T-cell (primary cell): ENCODE measurements at places on chromosomes 2 and 18. TPM values are rescaled to one million over a fixed set of nuclear protein-coding genes. Genes with fewer than 3 reads are reported as not detected.

DNA sequence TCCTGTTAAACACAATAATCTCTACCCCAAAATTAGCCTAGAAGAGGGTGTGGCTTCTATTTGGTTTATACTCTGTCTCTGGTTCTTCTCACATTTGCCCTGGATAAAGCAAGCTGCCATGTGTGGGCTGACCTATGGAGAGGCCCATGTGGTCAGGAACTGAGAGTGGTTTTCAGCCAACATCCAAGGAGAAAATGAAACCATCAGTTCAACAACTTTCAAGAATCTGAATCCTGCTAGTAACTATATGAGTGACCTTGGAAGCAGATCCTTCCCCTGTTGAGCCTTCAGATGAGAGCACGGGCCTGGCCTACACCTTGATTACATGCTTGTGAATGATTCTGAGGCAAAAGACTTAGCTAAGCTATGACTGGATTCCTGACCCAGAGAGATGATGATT, 11.5 kb upstream of the TRIB2 start:
- H3K4me3 ChIP-seq: no peak overlapping the region
- H3K4me1 ChIP-seq: peaks cover 47% of the 10 kb centered on the region
- H3K27ac ChIP-seq: peak overlapping the region; percentile 29
- no peak for DNase-seq
- H3K36me3 ChIP-seq: no peaks in the 10 kb centered on the region

GRCh38 chr2:149799013-149799705, 211.6 kb upstream of the MMADHC start:
- no peaks in the 10 kb centered on the region for H3K27me3 ChIP-seq
- no peaks in the 10 kb centered on the region for H3K4me1 ChIP-seq
- H3K27ac ChIP-seq: no peak overlapping the region
- no peaks in the 10 kb centered on the region for H3K36me3 ChIP-seq
- DNase-seq: no peak

DNA sequence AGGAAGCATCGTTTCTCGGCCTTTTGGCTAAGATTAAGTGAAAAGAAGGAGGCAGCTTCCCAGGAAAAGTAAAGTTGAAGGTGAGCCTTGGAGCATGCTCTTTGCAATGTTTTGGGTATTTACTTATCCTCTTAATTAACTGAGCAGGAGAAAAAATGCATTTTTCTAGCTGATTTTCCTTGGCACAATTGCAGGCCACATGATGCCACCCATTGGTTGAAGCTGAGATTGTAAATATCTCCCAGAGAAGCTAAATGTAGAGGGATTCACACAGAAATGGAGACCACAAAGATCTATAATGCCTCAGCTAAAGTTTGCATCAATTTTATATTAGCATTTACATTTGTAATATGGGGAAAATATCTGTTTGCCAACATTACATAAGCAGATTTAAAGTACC, 294.1 kb downstream of the KCNS3 start:
- DNase-seq: no peak
- no peaks in the 10 kb centered on the region for H3K4me1 ChIP-seq
- H3K27ac ChIP-seq: no peak overlapping the region
- H3K27me3 ChIP-seq: no peaks in the 10 kb centered on the region
- H3K4me3 ChIP-seq: no peak overlapping the region

GRCh38 chr2:26630235-26630634, 10.9 kb downstream of the CIB4 start:
- DNase-seq: no peak
- no peak overlapping the region for H3K27ac ChIP-seq
- no peaks in the 10 kb centered on the region for H3K36me3 ChIP-seq
- H3K4me3 ChIP-seq: no peak overlapping the region

DNA sequence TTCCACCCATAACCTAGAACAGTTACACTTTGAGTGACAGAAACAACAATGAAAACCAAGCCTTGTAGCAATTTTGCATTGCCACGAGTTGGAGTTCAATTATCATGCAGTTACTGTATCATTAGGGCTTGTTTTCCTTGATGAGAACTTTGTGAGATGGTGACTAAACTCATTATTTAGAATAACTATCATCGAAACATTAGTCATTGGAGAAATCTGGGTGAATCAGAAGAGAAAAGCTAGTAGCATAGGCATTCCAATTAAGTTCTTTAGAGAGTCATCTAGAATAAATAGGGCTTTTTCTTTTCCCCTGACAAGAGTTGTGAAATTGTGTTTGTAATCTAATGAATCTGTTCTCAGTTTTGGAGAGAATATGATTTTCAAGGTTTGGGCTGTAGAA, 122.8 kb upstream of the DOCK10 start:
- H3K27ac ChIP-seq: no peak overlapping the region
- H3K36me3 ChIP-seq: no peaks in the 10 kb centered on the region
- no peak overlapping the region for H3K4me3 ChIP-seq
- H3K4me1 ChIP-seq: no peaks in the 10 kb centered on the region

DNA sequence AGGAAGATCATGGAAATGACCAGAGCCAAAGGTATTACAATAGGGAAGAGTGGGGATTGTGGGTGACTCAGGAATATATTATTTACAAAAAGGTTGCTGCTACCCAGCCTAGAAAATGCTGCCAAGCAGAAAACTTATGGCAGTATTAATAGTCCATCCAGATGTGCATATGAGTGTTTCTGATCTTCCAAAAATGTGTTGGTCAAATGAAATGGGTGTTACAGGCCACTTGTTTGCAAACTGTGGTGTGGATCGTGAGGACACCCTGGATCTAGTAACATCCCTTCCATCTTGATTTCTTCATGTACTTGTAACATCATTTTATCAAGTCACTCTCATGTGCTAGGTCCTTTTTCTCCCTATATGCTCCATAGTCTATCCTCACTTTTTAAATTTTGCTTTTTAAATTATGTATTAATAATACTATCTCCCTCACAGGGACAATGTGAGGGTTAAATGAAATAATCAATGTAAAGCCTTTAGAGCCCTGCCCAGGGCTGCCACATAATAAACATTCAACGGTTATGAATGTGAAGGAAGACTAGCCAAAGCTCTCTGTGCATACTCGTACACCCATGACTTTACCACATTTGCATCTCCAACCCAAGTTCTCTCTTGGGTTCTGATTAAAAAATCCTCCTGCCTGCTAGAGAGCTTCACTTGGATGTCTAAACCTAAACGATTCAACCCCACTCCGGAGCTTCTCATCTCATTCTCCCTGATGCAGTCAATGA, 18.5 kb downstream of the CD226 start:
- no peak for DNase-seq

GRCh38 chr2:72900191-72900825, 13.1 kb downstream of the SPR start:
- no peaks in the 10 kb centered on the region for H3K4me1 ChIP-seq
- no peak overlapping the region for H3K27ac ChIP-seq
- H3K36me3 ChIP-seq: no peaks in the 10 kb centered on the region
- DNase-seq: no peak
- H3K4me3 ChIP-seq: no peak overlapping the region

DNA sequence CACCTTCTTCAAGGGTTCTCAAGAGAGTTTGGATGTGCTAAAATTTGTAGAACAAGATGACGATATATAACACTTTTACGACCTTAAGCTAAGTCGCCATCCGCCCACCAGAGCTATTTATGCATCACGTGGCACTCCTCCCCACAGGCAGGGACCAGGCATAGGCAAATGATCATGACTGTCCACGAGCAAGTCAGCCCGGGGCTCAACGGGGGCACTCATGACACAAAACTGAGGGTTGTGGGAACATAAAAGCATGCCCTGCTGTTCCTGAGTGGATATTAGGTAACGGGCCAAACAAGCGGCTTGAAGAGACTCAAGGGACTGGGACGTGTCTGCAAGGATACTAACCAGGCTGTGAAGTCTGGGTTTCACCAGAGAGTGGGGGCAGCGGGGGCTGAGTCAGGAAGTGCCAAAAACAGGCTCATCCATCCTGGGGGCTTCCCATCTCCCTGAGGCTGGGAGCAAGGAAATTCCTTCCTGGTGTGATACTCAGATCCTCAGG, 58.1 kb downstream of the FAM178B start:
- H3K4me1 ChIP-seq: peaks cover 5% of the 10 kb centered on the region
- H3K4me3 ChIP-seq: no peak overlapping the region
- no peak overlapping the region for H3K27ac ChIP-seq
- DNase-seq: no peak

- no peak overlapping the region for H3K27ac ChIP-seq
- no peaks in the 10 kb centered on the region for H3K4me1 ChIP-seq
- no peaks in the 10 kb centered on the region for H3K27me3 ChIP-seq
- H3K4me3 ChIP-seq: no peak overlapping the region
These were observed 159.2 kb upstream of the DTNA start for GRCh38 chr18:34550902-34551301.

DNA sequence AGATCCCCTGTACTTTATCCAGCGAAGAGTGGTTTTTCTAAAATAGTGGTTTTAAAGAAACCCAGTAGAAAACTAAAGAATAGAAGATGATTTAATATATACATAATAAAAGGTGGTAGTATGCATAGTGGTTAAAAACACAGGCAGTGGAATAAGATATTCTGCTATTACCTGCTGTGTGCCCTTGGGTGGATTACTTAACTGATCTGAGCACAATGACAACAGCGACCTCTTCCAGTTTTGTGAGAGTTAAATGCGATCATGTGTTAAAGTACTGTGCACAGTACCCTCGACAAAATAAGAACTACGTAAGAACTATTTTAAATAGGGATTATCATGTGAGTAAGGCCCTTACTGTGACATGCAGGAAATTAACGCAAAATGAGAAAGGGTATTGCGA, 30.0 kb upstream of the CHMP1B start:
- H3K36me3 ChIP-seq: no peaks in the 10 kb centered on the region
- no peak overlapping the region for H3K4me3 ChIP-seq
- H3K27ac ChIP-seq: no peak overlapping the region
- no peaks in the 10 kb centered on the region for H3K4me1 ChIP-seq

DNA sequence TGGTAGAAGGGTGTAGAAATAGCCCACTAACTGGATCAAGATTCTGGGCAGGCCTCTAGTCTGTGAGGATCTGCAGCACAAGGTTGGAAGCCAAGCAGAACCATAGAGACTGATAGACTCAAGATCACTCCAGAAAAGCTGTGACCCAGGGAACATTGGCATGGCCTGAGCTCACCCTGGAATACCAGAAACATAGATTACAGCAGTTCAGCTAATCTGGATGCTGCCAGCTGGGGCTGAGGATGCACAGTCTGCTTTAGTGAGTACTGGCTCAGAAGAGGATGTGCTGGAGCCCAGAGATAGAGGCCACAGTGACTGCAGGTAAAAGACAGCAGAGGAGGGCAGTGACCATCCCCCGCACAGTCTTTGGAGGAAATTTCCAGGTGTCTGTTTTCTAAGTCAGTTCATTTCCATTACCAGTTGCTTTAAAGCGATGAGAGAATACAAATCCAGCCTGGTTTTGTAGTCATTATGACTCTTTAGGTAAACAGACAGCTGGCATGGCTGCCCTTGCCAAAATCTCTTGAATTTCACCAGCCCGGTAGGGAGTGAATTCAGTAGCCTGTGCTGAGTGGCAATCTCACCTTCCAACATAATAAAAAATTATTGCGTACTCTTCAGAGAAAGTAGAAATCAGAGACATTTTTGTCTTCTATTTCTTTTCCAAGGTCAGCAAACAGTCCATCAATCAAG, 119.2 kb downstream of the ANTXR1 start:
- H3K27ac ChIP-seq: no peak overlapping the region
- H3K36me3 ChIP-seq: no peaks in the 10 kb centered on the region
- no peaks in the 10 kb centered on the region for H3K4me1 ChIP-seq
- H3K4me3 ChIP-seq: no peak overlapping the region

- H3K27me3 ChIP-seq: peaks cover 2% of the 10 kb centered on the region
- H3K4me1 ChIP-seq: no peaks in the 10 kb centered on the region
- H3K4me3 ChIP-seq: no peak overlapping the region
- H3K36me3 ChIP-seq: no peaks in the 10 kb centered on the region
These were observed 226.8 kb upstream of the PXDN start for GRCh38 chr2:1971124-1971523.

GRCh38 chr2:230202430-230203109, 17.2 kb downstream of the SP110 start:
- peaks cover 90% of the 10 kb centered on the region for H3K36me3 ChIP-seq
- no peak overlapping the region for H3K4me3 ChIP-seq
- no peaks in the 10 kb centered on the region for H3K4me1 ChIP-seq

GRCh38 chr2:120729406-120730399, 6.0 kb upstream of the GLI2 start:
- no peaks in the 10 kb centered on the region for H3K4me1 ChIP-seq
- no peak for DNase-seq
- no peak overlapping the region for H3K4me3 ChIP-seq
- no peaks in the 10 kb centered on the region for H3K36me3 ChIP-seq
- no peak overlapping the region for H3K27ac ChIP-seq
- peaks cover 15% of the 10 kb centered on the region for H3K27me3 ChIP-seq

DNA sequence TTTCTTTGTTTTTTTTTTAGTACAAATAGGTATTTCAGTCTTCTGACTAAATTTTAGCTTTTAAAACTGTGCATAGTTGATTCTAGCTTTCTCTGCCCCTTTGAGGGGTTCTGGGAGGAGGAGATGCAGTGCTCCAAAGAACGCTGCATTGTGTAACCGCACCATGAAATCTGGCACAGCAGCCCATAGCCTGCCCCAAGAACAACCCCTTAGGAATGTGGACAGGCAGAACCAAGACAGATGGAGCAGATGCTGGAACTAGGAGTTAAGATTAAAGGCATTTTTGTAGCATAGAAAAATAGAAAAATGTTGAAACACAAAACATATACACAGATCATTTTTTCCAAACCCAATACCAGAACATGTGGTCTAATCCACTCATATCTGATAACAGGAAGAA, 187.5 kb downstream of the SCG2 start:
- no peak overlapping the region for H3K4me3 ChIP-seq
- no peak for DNase-seq
- no peaks in the 10 kb centered on the region for H3K36me3 ChIP-seq
- no peaks in the 10 kb centered on the region for H3K27me3 ChIP-seq
- no peaks in the 10 kb centered on the region for H3K4me1 ChIP-seq

DNA sequence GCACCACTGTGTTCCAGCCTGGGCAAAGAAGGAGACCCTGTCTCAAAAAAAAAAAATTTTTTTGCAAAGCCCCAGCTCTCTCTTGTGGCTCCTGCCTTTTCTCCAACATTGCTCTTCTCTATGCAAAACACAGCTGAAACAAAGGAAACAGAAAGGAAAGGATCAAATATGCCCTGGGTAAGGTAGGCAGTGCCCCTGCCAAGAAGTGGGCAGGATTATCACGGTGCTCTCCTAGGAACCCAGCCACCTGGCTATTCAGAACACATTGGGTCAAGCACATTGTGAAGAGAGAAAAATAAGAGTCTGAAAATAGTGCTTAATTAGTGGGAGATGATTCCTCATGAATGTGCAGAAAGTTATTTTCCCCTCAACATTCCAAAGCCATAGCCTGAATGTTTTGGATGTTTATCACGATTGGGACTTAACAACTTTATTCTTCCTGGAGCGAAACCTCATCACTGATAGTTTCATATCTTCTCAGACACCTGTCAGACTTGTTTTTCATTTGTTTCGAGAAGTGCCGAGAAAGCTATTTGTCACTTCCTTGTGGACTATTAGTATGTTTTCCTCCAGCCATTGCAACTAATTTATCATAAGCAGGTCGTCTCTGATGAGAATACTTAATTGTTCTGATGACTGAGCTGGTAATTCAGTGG, 42.7 kb upstream of the RPL31 start:
- no peak overlapping the region for H3K4me3 ChIP-seq
- DNase-seq: no peak
- peaks cover 3% of the 10 kb centered on the region for H3K27me3 ChIP-seq

CKAP2L gene
- 0.22 TPM for total RNA-seq

PID1 gene
- total RNA-seq: not detected

MC4R gene
- not detected for total RNA-seq
